ENCODE measurements at places on chromosomes 7 and 10.

- no peak for DNase-seq
Observed at GRCh38 chr7:49245062-49245461, 320.7 kb downstream of the CDC14C start.

DNA sequence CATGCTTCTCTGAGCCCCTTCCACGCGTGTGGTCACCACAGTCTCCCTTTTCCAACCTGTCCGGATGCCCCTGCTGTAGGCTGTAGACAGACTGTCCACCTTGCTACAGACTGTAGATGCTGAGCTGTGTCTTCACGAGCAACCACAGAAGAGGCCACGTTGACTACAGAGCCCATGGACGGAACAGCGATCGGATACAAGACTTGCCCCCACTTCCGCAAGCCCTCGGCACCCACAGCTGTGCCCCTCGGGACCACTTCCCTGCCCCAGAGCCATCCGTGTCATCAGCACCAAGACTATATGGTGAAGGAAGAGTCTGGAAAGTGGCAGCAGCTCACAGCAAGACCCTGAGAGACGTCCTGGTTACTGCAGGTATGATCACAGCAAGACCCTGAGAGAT is 491.4 kb downstream of the DNAJB6 start:
- DNase-seq = no peak

GRCh38 chr7:132858251-132858650 is 223.6 kb downstream of the CHCHD3 start:
- DNase-seq = no peak

DNA sequence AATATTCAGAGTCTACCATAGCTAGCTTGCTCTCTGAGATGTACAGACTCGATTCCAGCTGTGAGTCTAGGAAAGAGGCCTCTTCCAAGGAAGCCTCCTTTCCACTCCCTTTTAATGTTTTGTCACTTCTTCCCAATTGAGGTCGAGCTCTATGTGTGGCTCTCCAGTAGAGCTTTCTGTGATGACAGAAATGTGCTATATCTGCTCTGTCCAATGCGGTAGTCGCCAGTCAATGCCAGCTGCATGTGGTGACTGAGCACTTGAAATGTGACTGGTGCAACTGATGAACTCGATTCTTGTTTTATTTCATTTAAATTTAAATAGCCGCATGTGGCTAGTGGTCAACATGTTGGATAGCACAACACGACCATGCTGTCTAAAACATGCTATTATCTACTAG is 387.0 kb upstream of the NRP1 start:
- DNase-seq = no peak

GRCh38 chr10:13632440-13632839 is 45.7 kb downstream of the PRPF18 start:
- no peak for DNase-seq

GRCh38 chr10:76719006-76719405 is 918.6 kb downstream of the KCNMA1 start:
- no peak for DNase-seq

- DNase-seq = no peak
Observed at GRCh38 chr7:139588632-139589031, 65.1 kb downstream of the CLEC2L start.

DNA sequence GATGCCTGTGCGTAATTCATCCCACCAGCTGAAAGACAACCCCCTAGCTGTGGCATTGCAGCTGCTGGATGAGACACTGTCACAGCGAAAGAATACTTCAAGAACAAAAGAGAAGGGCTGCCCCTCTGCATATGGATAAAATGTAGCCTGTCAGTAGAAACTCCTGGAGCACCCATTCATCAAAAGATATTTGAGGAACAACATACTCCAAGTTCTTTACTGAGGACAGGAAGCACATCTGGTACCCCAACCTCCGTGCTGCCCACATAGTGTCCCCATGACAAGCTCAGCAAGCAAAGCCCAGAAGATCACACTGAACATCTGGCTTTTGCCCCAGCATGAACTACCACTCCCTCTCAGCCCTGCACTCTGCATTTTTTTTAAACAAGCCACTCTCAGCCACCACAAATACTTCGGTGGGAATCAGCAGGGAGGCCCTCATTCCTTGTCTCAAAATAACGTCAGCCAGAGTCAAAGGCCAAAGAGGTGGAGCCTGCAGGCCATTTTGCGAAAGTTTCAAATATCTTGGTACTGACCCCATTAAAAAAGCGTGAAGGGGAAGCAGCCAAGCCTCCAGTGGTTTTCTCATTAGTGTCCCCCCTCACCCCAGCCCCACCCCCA is 1.7 kb downstream of the CREB3L2 start:
- DNase-seq = peak; percentile 67

GRCh38 chr10:24333736-24334135 is 124.8 kb downstream of the KIAA1217 start:
- no peak for DNase-seq

DNA sequence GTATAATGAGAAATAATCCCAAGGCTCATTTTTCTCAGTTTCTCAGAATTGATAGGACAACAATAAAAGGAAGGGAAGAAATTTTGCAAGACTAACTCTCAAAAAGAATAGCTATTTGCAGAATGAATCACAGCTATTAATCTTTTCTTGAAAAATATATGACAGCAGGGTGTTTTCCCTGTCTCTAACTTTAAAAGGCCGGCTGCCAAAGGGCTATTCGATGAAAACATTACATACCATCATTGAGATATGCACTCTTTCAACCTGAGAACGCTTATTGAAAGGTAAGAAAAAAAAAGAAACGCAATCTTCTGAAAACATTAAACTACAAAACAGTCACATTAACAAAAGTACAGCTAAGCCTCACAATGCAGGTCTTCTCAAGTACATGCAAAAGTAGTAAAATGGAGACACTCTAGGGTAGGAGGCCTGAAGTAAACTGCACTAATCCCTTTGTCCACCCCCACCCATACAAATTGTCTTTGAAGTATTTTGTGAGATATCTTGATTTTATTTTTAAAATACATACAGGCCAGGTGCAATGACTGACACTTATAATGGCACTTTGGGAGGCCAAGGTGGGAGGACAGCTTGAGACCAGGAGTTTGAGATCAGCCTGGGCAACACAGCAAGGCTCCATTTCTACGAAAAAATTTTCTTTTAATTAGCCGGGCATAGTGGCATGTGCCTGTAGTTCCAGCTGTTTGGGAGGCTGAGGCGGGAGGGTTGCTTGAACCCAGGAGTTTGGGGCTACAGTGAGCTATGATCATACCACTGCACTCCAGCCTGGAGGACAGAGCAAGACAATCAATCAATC is 83.0 kb downstream of the PARD3 start:
- peak; percentile 66 for DNase-seq

DNA sequence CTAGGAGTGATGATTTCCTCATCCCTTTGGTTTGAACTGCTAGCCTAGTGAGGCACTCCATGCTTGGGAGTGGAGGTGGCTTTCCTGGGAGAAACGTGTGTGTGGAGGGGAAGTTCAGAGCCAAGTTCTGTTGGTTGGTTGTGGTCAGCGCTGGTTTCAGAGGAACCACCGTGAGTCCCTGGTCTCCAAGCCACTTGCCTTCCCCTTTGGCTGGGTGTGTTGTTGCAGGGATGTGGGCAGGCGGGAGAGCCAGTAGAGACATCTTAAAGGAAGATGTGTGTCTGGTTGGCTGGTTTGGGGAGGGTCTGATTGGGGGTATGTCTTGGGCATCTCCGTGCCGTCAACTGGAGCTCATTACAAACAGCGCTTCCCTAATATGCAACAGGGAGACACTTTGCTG is 130.8 kb upstream of the TCF7L2 start:
- no peak for DNase-seq

DNA sequence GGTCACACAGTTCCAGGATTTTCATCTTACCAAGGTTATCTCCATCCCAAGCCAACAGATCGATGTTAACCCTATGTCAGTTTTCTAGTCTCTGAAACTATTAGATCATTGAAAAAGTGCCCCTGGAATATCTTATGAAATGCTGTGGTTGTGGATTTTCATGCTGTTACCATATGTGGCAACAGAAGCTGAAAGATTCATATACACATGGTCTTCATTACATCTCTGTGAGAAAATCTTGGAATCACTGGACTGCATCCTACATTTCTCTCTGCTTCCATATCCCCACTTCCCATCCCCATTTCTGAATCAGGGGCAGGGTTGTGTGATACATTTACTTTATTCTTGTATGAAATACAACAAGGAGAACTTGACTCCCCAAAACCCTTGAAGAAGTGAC is 146.1 kb downstream of the SLC16A9 start:
- no peak for DNase-seq

GRCh38 chr7:53596230-53596629 is 560.8 kb downstream of the POM121L12 start:
- DNase-seq = peak; percentile 3

GRCh38 chr10:103781329-103782061 is 73.9 kb downstream of the SH3PXD2A start:
- DNase-seq = peak; percentile 16

DNA sequence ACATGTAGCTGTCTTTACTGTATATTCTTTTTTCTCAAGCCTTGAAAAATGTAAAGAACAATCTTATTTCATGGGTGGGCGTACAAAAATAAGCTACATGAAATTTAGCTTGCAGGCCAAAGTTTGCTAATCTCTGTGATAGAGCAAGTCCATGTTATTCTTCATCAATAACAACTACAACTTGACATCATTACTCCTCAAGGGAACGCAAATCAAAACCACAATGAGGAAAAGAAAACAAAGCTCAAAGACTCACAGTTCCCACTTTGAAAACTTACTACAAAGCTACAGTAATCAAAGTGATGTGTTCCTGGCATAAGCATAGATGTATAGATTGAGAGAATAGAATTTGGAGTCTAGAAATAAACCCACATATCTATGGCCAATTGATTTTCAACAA is 62.5 kb downstream of the GNA12 start:
- no peak for DNase-seq

DNA sequence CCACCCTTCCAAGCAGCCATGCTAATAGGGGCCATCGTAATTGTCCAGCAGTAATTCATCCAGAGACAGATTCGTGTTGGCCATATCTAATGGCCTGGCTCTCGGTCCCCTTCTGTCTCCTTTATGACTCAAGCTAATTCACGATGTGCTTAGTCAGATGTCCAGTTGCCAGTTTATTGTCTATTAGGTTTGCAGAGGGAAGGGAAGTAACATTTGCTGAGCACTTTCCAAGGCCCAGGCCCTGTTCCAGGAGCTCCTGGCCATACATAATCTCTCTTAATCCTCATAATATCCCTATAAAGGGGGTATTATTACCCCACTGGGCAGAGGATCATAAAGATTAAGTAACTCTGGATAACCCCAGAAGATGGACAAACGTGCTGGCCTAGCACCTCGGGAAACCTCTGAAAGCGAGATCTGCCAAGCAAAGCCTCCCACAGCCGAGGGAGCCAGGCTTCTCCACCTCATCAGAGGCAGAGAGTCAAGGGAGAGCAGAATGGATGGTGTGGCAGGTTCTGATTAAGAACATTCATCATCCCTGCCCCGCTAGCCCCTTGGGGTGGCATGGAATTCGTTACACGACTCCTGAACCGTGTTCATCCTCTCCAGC is 153.7 kb downstream of the PLXNA4 start:
- DNase-seq = no peak

- no peak for DNase-seq
Observed at GRCh38 chr7:81664304-81664703, 105.5 kb downstream of the HGF start.

- no peak for DNase-seq
Observed at GRCh38 chr7:12769444-12769843, 82.0 kb downstream of the ARL4A start.

GRCh38 chr7:84477786-84478478 is 283.3 kb upstream of the SEMA3A start:
- DNase-seq = no peak

GRCh38 chr7:123769371-123769770 is 20.6 kb upstream of the WASL start:
- no peak for DNase-seq

DNA sequence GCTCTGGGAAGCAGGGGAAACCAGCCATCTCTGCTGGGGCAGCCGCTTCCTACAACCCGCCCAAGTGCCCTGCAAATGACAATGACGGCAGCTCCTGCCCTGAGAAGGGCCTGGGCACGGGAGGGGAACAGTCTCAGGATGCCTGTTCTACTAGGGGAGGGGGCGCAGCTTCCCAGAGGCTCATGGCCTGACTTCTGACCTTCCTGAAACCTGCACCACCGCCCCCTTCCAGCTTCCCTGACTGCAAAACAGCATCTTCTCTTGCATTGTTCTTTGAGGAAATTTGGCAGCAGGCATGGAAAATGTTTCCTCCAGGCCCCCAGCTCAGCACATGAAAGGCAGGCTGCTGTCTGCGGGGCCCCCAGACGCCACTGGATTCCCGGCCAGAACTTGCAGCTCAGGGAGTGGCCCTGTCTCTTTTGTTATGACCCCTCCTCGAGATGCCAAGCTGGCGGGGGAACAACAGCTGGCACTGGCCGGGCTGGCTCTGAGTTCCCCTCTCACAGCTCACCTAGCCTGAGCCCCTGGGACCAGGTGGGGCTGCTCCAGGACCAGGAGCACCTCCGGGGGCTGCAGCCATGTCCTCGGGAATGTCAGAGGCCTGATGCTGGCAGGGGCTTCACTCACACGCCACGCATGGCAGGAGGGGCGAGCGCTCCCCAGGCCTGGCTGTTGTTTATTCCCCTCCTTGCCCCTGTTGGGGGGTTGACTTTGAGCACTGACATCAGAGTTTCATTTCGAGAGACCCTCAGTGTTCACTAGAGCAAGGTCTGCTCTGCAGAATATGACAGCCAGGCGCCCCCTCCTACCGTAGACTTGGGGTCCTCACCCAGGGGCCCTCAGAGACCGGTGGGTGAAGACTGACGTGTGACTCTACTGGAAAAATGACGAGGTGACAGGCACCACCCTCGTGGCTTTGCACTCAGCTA is 62.7 kb downstream of the CALML3 start:
- DNase-seq = no peak

DNA sequence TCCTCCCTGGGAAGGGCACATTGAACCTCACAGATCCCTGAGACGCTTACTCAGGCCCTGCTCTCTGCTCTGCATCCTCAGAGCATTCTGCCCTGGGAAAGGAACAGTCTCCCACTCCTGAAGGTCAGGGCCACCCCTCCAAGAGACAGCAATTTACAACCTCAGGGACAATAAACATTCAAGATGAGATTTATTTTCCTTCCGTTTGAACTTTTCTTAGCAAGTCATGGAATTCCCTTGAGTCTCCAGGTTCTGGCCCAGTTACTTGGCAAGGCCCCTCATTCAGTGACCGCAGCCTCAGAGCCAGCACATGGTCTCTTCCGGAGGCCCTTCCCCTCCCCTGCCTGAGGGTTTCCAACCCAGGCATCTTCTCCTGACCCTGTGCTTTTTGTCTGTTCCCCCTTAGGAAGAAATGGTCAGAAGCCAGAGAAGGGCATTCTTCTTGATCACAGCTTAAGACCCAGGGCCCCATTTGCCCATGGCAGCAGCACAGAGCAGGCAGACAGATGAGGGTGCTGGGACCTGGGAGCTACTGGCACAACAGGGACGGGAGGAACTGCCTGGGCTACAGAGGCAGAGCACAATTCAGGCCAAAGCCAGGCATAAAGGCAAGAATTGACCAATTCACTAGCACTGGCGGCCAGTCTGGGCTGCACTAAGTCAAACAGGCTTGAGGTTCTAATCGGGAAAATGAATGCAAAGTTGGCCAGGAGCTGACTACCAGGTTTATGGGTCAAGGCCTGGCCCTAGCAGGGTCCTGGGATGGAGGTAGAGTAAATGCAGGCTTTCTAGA is 56.7 kb downstream of the VSTM4 start:
- DNase-seq = no peak

GRCh38 chr10:43123361-43124093 is 14.7 kb upstream of the CSGALNACT2 start:
- DNase-seq = no peak

- no peak for DNase-seq
Observed at GRCh38 chr7:48563334-48563733, 361.0 kb upstream of the CDC14C start.

Data from SW 1271 (cell line).